ENCODE measurements at places on chromosomes 11 and 22. TPM values are rescaled to one million over a fixed set of nuclear protein-coding genes. Genes with fewer than 3 reads are reported as not detected.

GRCh38 chr11:74318241-74318932, 6.9 kb upstream of the P4HA3 start:
- no peak for DNase-seq

DNA sequence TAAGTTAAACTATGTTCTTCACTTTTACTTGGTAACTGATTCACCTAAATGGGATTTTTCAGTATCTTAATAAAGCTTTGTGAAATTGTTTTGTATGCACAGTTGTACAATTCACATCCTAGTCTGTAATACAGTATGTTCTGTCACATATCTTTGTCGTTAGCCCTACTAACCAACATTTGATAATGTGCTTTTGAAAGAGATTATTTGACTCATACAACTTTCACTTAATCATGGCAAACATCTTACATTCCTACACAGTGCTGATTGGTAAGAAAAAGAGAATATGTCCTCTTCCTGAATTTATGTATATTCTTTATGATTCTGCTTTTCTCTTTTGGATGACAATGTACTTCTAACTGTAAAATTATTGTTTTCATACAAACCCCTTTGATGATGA, 234.5 kb downstream of the METTL15 start:
- DNase-seq = peak; percentile 36

GRCh38 chr22:30253205-30253852, 6.8 kb upstream of the LIF start:
- no peak for DNase-seq

DNA sequence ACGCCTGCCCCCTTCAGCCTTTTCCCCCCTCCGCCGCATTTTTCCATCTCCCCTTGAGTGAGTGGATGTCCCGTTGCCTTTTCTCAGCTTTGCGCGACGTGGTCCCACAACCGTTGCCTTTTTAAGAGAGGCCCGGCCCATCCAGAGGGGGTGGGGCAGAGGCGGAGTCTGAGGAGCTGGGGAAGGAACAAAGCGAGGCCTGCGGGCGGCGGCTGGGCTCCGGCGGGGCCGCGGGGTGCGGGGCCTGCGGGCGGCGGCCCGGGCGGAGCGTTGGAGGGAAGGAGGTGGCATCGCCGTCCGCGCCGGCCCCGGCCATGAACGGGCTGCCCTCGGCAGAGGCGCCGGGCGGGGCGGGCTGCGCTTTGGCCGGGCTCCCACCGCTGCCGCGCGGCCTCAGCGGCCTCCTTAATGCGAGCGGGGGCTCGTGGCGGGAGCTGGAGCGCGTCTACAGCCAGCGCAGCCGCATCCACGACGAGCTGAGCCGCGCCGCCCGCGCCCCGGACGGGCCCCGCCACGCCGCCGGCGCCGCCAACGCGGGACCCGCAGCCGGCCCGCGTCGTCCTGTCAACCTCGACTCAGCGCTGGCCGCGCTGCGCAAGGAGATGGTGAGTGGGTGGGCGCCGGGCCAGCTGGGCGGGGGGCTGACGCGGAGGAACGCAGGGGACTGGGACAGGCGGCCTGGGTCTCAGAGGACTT, at the start of gene FAM89B:
Gene FAM89B (plus strand): TSS at position 183 of the 696 bp plus-strand sequence. CDS start 132 bp downstream, at position 315.
- peak; percentile 60 for DNase-seq

GRCh38 chr11:7892840-7893254, 38.2 kb downstream of the OR10A6 start:
- peak; percentile 63 for DNase-seq

DNA sequence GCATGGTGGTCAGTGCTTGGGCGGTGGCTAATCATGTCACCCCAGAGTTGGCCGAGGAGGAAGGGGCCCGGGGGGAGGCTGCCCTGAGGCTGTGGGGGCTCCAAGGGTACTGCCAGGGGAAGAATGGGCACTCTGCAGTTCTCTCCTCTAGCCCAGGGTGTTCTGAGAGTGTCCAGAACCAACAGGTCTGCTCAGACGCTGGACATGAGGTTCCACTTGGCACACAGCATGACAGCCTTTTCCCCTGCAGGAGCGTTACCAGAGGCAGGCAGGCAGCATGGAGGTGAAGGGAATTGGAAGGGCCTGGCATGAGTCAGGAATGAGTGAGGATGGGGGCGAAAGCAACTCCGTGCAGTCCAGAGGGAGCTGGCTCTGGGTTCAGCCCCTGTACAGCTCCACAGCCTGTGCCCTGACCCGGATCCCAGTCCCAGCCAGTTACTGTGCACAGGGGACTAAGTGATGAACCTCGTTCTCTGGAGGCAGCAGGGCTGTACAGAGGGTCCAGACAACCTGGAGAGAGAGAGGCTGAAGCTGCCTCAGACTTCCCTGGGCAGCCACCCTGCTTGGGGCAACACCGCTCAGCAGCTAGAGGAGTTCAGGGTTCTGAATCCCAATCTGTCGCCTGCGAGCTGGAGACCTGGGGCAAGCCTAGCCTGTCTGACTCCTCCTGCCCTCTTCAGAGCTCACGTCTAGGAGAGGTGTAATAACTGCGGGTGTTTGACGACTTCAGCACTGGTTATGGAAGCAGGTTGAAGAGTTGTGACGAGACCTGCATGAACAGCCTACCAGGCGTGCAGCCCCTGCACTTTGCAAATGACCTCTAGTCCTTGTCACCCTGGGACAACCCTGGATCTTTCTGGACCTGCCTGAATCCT, 14.7 kb upstream of the TUB start:
- no peak for DNase-seq

DNA sequence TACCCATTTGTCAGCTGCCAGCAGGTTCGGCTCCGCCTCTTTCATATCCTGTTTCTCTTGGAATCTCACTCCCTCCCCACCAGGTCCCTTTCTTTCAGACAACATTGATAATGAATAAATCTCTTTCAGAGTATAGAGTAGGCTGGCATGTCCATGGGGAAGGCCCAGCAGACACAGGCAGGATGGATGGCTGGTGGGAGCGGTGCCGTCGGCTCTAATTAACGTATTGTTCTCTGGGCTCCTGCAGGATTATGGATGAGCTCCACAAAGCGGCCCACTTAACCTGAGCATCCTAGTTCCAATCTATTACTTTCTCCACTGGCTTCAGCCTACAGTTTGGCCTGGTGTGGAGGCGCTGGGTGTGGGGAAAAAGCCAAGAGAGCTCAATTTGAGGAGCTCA, 588.0 kb downstream of the BUD13 start:
- DNase-seq = no peak

MCM5 gene
- total RNA-seq = 6.6 TPM

KRTAP5-1 gene
- not detected for total RNA-seq

ELMOD1 gene
- under 0.01 TPM for total RNA-seq

APOA4 gene
- total RNA-seq = not detected
